Stimulated activated CD8-positive, alpha-beta memory T cell treated with anti-CD3 and anti-CD28 coated beads, Interleukin-7, amount 100 ng/mL, for 1 hour (primary cell): ENCODE measurements at places on chromosomes 7 and 10.

DNA sequence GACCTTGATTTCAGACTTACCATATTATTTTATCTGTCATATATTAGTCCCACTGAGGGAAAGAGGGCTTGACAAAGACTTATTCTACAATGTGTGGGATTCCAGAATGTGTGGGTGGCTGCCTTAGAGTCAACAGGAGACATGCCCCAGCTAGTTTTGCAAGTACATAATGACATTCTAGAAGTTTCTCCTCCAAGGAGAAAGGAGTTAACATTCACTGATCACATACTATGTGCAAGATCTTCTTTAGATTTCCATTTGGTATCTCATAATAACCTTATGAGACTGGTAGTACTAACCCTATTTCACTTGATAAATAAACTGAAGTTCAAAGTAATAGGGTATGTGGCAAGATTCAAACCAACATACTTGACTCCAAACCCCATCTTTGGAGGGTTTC, 25.2 kb downstream of the IRF5 start:
- DNase-seq, result no peak

DNA sequence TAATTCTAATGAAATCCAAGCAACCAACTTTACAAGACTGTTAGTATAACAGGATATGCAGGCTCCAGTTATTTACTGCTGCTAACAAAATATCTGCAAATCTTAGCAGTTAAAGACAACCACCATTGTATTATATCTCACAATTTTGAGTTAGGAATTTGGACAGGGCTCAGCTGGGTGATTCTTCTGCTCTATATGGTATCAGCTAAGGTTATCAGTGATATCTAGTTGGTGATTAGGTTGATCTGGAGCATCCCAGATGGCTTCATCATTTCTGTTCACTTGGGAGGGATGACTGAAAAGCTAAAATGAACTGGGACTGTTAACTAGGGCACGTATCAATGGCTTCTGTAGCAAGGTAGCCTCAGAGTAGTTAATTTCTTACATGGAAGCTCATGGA, 105.7 kb downstream of the MBL2 start:
- no peak for DNase-seq

DNA sequence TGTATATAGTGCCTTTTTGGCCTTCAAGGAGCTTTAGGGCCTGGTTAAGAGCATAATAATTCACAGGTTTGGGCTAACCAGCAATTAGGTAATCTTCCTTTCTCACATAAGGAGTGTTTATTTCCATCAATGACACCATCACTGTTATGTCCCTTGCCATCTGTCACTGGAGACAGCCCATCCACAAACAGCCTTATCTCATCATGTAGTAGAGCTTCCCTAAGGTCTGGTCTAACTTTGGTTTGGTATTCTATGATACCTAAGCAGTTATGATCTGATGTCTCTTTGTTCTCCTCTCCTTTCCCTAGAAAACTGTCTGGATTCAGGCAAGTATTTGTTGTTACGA, 26.4 kb downstream of the MAPK8 start:
- DNase-seq, result no peak

- DNase-seq, result no peak
Measured at GRCh38 chr7:112116894-112117293, 89.3 kb downstream of the DOCK4 start.

- no peak for DNase-seq
Measured at GRCh38 chr7:99827040-99827778, 604 bp upstream of the CYP3A43 start.

DNA sequence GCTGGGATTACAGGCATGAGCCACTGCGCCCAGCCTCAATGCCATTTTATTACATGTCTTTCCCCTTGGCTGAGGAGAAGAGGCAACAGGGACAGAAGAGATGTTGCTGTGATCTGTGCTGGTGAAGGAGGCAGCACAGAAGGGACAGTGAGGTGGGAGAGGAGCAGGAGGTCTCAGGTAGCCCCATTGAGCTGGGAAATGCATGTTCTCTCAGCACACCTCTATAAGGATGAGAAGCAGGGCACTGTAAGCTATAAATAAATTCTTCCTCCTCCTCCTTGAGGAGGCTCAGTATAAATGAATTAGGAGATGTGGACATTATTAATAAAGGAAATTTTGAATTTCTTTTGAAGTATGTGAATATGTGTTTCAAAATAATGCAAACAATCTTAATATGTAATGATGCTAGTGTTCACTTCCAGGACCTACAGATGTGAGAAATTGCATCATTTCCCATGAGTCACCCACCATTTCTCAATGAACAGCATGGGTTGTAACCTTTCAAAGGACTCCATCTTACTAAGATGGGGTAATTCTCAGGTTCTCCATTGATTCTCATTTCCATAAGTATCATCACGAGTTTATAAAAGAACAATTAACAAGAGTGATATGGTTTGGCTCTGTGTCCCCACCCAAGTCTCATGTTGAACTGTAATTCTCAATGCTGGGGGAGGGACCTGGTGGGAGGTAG, 88.9 kb upstream of the ODAD2 start:
- no peak for DNase-seq

DNA sequence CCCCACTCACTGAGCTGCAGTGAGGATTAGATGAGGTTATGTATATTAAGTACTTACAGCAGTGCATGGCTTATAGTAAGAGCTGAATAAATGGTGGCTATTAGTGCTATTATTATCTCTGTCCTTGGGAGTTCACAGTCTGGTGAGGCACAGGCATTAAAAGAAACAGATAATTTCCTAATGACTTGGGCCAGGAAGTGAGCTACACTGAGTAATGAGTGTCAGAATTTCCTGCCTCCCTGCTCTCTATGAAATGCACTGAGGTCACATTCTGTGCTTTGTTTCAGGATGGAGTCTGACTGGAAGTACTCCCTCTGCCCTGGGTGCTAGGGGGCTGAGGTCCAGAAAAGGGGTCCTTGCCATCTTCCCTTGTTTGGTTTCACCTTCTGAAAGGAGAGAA, 48.7 kb upstream of the LOXL4 start:
- no peak for DNase-seq
